ENCODE measurements at places on chromosomes 13 and 19.

DNA sequence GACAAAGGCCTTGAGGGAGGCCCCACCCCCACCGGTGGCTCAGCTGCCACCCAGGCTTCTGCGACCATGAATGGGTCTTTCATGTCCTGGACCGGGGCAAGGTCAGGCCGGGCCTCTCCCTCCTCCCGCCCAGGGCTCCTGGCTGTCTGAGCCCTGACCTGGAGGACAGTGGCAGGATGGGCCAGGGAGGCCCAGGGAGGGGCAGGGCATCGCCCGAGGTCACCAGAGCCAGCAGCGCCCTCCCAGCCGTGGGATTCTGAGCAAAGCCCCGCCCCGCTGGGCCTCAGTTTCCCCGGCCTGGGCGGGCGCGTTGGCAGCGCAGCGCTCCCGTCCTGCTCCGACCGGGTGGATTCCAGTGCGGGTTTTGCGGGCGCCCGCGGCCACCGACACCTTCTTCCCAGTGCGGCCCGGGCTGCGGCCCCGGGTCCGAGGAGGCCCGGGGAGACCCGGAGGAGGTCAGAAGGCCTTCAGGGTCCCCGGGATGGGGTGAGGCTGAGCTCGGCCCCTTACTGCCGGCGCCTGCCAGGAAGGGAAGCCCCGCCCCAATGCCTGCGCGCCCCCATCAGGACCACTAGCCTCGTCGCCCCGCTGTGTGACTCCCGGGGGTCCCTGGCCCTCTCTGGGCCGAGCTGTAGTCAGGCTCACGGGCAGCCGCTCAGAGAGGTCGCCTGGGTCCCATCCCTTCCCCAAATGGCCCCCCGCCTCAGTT, 24.6 kb upstream of the SEMA6B start:
- no peak for DNase-seq

GRCh38 chr13:109390391-109390790, 396.0 kb downstream of the IRS2 start:
- DNase-seq: no peak

DNA sequence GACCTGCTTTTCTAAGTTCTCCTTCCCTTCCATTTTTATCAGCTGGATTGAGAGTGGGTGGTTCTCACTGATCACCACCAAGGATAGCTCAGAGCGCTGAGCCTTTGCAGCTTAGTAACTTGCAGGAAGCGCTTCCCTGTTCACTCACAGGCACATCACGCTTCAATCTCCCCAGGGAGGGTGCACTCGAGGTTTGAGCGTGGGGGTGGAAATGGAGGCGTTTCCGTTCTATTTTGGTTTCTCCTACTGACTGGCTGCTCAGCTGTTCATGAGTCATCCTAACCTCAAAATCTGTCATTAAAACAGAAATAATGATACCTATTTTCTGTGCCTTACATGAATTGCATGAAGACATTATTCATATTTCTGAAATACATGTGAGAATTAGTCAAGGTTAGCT, 292.1 kb downstream of the SPRY2 start:
- peak; percentile 56 for DNase-seq

- no peak for DNase-seq
These were observed 92.7 kb upstream of the NBEA start for GRCh38 chr13:34849406-34849805.

DNA sequence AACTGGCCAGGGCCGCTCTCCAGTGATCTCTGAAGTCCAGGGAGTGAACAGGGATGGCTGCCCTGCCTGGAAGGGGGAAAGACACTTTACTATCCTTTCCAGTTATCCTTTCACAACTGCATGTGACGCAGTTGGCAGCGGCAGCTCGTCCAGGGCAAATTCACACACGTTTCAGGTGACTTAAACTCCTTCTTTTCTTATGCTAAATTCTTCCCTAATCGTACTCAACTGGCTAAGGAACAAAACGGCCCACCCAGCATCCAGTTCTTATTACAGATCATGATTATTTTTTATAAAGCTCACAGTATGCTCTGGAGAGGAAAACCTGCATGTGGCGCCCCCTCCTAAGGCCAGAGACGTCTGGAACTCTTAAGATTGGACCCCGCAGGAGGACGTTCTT, 767.1 kb downstream of the UQCRFS1 start:
- DNase-seq: no peak

GRCh38 chr13:22944378-22944777, 236.4 kb upstream of the SGCG start:
- no peak for DNase-seq

- DNase-seq: no peak
These were observed 2.3 kb upstream of the HAS1 start for GRCh38 chr19:51726049-51726448.

DNA sequence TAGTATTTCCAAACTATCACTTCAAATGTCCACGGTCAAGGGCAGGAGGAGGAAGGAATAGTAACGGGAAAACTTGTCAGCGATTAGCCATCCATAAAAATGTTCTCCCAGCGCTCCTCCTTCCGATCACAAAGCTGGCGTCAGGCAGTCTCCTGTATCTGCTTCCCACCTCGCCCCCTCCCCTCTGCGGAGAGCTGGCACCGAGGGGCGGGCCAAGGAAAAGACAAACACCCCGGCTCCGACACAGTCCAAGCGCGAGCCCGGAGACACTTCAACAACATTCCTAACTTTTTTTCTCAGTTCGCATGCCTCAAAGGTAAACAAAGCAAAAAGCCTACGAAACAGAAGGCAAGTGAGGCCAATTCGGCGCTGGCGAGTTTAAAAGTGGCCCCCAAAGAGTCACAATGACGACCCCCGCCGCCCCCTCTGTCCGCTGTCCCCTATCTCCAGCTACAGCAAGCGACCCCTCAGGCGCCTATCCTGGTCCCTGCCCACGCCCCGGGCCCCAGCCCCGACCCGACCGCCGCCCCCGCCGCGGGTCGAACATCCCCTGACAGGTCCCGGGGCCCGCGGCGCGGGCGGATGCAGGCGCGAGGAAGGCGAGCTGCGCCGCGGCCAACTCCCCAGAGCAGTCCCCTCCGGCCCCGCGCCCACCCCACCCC, 736 bp downstream of the SMAD9 start:
- DNase-seq: peak; percentile 12

DNA sequence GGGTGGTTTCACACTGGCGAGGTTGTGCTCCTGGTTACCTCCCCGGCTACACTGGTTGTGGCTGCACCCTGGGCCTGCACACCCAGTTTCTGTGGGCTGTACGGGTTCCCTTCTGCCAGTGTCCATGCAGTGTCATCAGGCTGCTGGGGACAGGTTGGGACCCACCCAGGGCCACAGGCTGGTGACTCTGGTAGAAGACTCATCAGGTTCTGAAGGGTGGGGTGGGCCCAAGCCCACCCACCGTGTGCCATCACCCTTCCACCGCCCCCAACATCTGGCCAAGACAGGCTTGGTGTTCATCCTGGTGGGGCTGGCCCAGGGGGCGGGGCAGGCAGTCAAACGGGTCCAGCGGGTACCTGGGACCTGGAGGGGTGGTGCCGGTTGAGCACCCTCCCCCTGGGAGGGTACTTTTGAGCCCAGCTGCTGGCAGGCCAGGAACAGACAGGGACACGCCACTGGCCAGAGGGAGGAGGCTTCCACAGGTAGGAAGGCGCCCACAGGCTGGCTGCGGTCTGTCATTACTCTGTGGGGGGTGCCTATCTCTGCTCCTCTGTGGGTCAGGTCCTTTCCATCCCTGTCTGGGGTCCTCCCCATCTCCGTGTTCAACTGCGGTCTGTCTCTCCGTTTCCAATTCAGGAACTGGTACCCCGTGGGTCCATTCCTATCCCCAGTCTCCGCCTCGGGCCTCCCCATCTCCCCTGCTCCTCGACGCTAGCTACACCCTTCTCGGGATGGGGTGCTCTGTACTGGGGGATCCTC, at the start of gene RNF225:
Gene RNF225 (plus strand): TSS at position 437 of the 759 bp plus-strand sequence. CDS start 434 bp downstream, outside the sequence.
- no peak for DNase-seq
